ENCODE measurements at places on chromosomes 2 and 18.

DNA sequence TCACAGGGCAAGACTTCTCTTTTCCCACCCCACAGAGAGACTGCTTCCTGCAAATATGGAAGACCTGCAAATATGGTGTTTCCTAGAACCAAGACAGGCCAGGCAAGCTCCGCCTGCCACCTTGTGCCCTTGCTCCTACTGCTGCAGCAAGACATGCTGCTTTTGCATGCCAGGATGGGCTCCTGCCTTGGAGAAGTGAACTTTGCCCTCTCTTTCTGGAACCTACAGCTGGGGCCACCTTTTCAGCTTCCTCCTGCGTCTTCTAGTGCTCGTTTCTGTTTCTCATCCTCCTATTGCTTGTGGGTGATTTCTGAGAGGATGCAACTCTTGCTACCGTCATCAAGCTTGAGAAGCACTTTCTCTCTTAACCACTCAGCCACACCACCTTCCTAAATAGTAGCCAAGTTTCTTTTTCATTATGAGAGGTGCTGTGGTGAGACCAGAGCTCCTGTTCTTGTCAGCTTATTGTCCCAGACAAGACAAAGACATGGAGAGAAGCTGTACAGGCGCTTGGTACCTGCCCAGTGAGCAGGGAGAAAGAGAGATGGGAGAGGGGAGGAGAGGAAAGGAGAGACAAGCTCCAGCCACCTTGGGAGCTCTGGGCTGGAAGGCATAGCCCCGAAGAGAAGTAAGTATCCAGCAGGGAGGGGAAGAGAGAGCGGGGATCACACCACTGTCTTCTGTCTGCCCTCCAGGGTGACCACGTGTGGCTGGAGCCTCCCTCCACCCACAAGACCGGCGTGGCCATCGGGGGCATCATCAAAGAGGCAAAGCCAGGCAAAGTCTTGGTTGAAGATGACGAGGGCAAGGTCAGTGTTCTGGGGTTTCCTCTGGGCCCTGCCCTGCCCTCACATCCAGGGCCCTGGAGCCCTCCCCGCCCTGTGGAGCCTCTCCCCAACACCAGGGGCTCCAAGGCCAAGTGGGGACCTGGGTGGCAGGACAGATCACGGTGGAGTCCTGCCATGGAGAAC lies 28.3 kb downstream of the MYO7B start:
- no peak for DNase-seq

- no peak for DNase-seq
Observed at GRCh38 chr2:14524041-14524802, 108.3 kb upstream of the LRATD1 start.

GRCh38 chr2:201907563-201907881 lies 101.2 kb downstream of the CDK15 start:
- DNase-seq = no peak

DNA sequence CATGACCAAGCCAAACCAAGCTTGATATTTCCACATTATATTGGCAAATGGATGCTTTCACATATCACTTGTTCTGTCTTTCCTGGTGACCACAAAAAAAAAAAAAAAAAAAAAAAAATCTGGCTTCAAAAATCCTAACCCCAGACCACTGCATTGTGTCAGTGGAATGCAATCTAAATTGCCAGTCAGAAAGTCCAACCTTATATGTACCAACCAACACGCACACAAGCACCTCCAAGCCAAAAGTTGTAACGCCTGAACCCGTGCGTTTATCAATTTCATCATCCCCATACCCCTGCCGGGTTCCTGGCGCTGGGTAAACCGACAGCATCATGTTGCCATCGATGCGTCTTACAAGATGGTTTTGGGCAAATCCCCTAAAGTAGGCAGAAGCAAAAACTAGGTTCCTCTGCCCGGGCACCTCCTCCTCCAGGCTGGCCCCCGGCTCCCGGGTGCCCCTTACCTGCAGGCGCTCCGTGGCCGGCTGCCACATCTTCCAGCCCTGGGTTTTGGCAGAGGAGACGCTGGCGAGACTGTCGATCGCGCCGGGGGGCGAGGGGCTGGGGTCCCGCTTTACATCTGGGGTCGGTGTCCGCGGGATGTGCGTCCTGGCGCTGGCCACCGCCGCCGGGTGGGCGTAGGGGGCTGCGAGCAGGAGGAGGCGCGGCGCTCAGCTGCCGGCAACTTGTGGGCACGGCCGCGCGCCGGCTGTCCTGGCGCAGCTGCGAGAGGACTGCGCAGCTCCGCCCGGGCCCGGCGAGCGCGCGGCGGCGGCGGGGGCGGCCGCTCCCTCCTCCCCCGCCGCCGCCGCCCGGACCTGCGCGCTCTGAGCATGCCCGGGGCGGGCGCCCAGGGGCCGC lies at the start of gene PID1:
TSS of gene PID1 (minus strand) at position 737 of the 860 bp plus-strand sequence. CDS start at position 493, 244 bp downstream.
- DNase-seq = no peak

- DNase-seq = no peak
Observed at GRCh38 chr2:233092432-233093165, 32.5 kb downstream of the INPP5D start.
